NCI-H2107 (cell line): ENCODE measurements at places on chromosomes 6 and 20.

GRCh38 chr6:124297507-124297906 lies 493.8 kb downstream of the NKAIN2 start:
- no peak for DNase-seq

DNA sequence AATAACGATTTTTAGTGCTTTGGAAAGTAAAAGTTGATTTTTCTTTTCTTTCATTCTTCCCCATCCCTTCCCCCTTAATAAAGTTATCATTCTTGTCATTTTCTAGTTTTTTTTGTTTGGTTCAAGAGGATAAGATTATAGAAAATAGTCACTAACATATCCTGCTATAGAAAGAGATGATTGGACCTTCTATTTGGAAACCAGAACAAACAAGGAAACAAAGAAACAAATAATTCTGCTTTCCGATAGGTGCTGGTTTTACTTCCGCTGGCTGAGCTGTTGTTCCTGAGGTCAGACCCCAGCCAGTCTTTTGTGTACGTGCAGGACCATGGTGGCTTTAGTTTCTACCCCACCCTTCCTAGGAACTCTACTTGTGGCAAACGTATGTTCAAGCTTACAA lies at the start of gene CDH26:
Gene CDH26 (plus strand): TSS at position 301 of the 400 bp plus-strand sequence. CDS start 304 bp downstream, outside the sequence.
- no peak for DNase-seq

- DNase-seq = no peak
Measured at GRCh38 chr6:108163267-108163643, 2.6 kb upstream of the NR2E1 start.

DNA sequence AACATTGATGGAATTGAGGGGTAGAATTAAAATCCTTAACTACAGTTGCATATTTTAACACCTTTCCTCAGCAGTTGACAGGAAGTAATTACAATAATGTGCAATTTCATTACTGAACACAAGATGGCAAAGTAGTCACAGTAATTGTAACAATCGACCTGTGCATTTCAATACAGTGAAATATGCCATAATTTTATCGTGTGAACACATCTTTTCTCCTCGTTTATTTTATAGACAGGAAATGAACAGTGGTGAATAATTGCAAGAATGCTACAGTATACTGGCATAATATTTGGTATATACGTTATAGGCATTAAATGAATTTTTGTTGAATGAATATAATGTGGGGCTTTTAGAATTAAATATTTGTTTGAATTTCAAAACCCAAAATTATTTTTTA lies 25.0 kb downstream of the CYB5R4 start:
- peak; percentile 29 for DNase-seq

DNA sequence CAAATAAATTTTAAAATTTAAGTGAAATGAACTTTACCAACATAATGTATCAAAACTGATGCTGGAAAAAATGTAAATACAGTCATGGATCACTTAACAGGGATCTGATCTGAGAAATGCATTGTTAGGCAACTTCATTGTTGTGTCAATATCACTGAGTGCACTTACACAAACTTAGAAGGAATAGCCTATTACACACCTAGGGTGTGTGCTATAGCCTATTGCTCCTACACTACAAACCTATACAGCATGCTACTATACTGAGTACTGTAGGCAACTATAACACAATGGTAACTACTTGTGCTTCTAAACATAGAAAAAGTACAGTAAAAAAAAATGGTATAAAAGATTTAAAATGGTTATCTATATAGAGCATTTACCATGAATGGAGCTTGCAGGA lies 104.5 kb downstream of the DCDC2 start:
- no peak for DNase-seq

GRCh38 chr6:69265706-69266105 lies 531.1 kb downstream of the LMBRD1 start:
- no peak for DNase-seq

DNA sequence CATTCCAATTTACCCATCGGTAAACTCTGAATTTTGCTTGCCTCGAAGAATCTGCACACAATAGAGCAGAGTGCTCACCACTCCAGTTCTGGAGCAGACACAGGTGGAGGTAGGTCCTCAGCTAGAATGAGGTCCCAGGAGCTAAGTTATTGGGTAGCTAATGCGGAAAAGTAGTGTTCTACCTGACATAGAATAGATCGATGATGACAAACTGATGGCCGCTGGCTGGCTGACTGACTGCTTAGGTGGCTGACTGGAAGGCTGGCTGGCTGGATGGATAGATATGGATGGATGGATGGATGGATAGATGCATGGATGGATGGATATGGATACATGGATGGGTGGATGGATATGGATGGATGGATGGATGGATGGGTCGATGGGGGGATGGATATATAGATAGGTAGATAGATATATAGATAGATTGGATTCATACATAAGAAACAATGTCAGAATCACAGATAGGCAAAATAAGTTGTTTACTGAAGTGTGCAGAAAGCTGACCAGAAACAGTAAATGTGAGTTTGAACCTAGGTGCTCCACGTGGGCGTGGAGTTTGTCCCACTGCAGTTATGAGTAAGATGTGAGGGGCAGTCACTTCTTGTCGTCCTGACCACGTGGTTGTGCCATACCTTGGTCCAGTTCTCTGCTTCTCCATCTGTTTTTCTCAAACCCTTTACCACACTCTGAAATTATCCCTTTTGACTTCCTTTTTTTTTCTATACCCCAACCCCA lies 62.1 kb downstream of the TBXT start:
- DNase-seq = no peak

DNA sequence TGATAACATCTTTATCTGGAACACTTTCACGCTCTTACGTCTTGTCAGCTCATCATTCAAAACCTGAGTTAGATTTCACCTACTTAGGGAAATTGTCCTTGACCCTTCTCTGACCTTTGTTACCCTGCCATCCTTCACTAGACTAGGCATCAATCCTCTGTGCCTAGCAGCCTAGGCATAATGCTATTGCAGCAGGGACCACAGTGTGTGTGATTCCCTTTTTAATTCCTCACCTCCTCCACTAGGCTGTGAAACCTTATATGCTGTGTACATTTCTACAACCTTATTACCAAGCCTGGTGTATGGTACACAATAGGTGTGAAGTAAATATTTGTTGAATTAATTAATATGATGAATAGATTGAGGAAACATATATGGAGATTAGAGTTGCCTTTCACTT lies 66.7 kb upstream of the DEFB112 start:
- DNase-seq = no peak
